ENCODE measurements at places on chromosomes 7 and 10.

GRCh38 chr7:147406521-147407135, 1183.9 kb upstream of the C7orf33 start:
- no peak for DNase-seq

- DNase-seq, result peak; percentile 9
Measured at GRCh38 chr7:79272066-79272669, 181.3 kb downstream of the MAGI2 start.

- DNase-seq, result no peak
Measured at GRCh38 chr10:127612-128432, 7.4 kb upstream of the ZMYND11 start.

GRCh38 chr10:44636625-44637024, 251.7 kb upstream of the CXCL12 start:
- no peak for DNase-seq

DNA sequence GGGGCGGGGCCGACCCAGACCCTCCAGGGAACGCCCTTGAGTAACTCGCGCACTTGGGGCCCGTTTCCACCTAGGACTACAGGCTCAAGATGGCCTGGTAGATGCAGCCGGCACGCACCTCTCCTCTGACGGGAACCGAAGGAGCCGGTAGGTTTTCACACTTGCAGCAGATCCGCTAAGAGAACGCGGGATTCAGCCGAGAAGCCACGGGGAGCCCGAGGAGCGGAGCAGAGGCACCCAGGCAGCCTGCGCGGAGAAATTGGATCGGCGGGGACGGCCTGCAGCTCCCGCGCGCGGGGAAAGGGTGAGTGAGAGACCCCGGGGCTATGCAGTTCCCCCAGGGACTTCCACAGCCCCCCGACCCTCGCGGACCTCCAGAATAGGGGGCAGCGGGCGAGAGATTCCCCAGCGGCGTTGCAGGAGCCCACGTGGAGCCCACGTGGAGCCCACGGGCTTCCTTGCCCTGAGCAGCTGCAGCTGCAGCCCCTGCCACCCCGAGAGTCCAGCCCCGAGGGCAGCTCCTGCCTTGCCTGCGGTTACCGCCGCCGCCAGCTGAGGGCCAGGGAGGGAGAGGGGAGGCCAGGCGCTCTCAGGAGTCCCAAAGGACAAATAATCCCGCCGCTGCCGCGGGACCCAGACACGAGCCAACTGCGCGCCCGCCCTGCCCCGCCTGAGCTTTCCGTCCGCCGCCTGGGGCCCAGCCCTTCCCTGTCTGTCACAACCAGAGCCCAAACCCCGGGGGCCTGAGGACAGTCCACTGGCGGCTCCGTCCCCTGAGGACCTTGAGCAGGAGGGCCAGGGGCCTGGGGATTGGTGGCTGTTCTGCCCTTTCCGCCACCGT, 13.1 kb downstream of the IFT22 start:
- DNase-seq, result no peak

DNA sequence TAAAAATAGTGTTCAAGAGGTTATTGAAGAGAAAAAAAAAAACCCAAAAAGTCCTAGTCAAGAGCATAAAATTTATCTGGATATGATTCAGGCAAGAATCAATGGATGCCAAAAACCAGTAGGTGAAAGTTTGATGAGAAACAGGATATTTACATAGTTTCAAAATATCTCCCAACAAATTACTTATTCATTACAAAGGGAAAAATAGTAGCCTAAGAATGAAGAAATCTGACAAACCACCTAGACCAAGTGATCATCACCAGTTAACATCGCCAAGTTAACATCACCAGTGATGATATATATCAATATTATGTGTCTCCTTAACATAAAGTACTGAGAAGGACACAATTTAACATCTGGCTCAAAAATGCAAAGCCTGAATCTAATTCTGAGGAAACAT, 85.2 kb downstream of the RNLS start:
- DNase-seq, result no peak

- no peak for DNase-seq
Measured at GRCh38 chr7:153640586-153640985, 411.6 kb upstream of the DPP6 start.

DNA sequence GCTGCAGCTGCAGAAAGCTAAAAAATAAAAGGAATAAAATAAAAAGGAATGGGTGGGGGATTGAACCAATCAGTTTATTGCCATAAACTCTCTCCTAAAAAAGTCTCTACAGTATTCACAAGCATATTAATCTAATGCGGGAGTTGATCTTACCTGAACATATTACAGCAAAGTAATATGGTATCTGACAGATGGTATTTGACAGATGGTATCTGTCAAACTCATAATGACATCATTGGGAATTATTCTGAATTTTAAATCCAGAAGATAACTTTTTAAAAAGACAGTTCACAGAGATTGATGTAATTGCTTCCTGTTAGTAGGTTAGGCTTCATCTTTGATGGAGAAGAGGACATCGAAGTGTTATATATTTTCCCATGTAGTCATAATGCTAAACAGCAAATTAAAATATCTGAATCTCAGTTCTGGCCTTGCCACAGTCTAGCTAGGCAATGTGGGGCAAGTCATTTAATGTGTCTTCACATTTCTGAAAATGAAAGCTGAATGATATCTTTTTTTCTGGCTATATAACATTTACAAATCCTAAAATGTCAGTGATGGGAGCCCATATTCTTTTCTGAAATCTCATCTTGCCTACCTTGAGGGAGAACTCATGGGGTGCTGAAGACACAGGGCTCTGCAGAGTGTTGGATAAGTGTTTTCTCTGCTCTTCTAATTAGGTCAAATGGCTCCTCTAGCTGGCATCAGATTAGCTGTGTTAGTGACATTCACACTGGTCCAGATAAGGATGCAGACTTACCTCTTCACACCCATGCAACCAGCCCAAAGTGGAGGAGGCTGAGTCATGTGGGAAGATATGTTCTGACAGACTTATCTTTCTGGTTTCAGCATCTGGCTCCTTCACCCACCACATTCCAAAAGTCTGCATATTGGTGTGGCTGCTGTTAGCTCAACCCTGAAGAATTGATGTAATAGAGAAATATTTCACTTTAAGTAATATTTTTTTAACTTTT, 2.1 kb upstream of the LIPM start:
- DNase-seq, result no peak

DNA sequence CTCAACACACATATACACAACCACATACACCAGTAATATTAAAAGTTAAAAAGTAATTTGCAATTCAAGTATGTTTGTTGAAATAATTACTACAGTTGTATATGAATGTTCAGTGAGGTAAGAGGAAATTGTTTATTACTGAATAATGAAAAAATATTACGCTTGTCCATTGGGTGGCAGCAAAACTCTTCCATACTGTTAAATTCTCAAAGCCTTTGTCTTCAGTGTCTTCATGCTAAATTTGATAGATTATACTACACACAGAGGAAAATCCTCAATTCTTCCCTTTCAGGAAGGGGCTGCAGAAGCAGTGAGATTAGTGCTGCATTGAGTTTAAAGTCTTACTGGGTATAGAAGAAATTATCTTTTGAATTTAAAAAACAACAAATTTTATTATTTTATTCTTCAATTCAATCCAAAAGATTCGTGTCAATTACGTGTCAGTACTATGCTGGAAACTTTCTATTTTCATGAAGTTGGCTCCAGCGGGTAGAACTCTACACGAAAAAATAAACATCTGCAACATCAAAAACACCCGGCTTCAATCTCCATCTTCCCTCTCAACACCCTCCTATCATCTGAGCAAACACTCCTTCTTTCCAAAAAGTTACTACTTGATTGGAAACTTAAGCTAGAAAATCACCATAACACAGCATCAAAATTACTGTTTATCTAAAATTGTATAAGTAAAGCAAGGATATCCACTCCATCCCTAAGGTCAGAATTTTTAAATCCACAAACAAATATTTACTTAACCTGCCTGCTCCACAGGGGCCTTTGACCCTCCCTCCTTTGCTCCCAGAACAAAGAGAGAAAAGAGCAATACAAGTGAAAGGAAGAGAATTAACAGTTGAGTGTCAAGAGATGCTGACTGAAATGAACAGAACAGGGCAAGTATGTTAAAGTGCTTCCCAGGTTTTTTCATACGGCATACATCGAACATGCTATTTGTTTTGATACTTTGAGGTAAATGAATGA, 37.0 kb upstream of the TES start:
- peak; percentile 58 for DNase-seq

DNA sequence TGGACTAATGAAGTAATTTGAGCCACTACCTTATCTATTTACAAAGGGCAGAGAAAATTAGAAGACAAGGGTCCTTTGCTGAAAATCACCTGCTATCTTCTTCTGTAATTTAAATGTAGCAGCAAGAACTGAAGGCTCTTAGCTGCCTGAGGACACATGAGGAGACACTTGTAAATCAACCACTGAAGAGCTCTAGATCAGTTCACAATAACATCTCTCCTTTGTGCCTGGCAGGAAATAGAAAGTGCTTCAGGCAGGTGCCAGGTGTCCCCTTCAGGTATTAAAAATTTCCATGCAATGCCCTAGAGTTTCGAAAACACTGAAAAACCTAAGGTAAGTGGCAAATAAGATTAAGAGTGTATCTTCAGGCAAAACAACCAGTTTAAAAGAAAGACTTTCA, 474.6 kb downstream of the GRM8 start:
- DNase-seq, result no peak
